ENCODE measurements at places on chromosomes 2 and 18.

GRCh38 chr18:29172756-29173067, 995.8 kb upstream of the CDH2 start:
- DNase-seq = no peak

GRCh38 chr2:136254681-136255080, 136.7 kb upstream of the CXCR4 start:
- no peak for DNase-seq

- peak; percentile 88 for DNase-seq
Observed at GRCh38 chr2:117958186-117958585, 55.7 kb downstream of the CCDC93 start.

DNA sequence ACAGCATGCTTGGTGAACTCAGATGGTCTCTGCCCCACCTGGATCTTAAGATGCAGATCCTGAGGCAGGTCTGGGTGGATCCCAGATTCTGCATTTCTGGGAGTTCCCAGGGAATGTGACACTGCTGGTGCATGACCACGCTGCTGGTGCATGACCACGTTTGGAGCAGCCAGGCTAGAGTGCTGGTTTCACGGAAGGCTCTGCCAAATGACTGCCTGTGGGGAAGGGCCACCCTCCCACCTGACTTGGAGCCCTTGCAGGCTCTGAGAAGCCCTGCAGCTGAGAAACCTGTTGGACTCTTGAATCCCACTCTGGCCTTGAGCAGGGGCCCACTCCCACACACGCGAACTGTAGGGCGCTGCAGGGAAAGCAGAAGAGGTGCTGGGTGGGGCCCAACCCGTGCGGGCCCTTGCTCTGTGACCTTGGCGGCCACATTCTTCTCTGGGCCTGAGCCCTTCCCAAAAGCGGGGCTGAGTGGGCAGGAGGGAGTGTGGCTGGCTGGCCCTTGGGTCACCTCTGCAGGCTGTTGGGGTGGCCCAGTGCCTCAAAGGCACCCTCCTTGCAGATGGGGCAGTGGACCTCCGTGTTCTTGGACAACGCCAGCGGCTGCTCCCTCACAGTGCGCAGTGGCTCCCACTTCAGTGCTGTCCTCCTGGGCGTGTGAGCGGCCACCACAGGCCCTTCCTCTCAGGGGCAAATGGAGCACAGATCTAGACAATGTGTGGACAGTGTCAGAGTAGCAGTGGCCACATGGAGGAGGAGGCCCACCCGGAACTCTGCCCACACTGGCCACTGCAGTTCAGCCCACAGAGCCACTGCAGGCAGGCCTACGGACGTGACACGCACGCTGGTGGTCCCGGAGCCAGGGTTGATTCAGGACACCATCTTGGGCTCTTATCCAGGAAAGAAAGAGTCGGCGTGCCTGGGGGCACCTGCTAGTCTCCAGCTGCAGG, 7.9 kb downstream of the ERFE start:
- no peak for DNase-seq

GRCh38 chr2:74081763-74082110, 66.0 kb downstream of the BOLA3 start:
- DNase-seq = no peak

- no peak for DNase-seq
Observed at GRCh38 chr2:16333681-16334080, 332.0 kb downstream of the CYRIA start.

DNA sequence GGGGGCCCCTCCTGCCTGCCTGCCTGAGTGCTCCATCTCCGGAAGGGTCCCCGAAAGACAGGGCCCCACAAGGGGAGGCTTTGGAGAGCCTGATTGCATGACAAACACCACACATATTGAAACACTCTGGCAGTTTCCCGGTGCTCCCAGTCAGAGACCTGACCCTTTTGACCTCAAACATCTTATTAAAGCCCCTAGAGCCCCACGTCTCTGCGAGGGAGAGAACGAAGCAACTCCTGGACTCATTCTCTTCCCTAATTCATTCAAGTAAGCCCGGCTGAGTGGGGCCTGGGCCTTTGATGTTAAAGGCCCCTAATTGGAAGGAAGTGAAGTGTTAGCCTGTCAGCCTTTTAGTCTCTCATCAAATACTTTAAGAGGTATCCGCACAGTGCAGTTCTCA, 335.6 kb downstream of the CYRIA start:
- no peak for DNase-seq

- peak; percentile 96 for DNase-seq
Observed at GRCh38 chr2:46067501-46068305, 229.5 kb upstream of the EPAS1 start.

All from cardiac fibroblast (primary cell).